ENCODE measurements at places on chromosomes 5 and 9.
A peak's percentile ranks its signal among the peaks of the same experiment; 100 is the strongest.

DNA sequence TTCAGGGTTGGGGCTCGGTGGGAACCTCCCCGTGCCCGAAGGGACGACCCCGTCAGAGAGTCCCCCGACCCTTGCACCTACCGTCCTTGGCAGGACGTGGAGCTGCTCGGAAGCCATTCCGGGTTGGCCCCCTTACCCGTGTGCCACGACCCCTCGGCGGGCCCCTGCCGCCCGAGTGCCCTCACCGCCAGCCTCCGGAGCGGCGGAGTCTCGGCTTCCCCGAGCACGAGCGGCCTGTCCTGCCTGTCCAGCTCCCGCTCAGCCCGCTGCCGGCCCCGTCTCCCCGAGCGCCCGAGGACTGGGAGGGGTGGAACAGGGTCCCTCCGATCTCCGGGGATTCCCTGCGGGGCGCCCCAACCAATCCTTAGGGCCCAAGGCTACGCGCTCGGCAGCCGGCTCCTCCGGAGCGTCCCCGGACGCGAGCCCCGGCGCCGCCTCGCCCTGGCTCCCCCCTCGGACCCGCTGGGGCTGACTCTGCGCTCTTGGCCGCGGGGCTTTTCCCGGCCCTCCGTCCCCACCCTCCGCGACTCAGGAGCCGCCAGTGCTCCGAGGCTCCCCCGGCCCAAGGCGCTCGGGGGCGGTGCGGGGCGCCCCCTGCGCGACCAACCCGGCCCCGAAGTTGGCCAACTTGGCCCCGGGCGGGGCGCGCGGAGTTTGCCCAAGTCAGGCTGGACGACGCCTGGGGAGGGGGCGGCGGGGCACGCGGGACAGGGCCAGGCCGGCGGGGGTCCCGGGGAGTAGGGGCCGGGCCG is 654 bp downstream of the ADAMTS2 start:
- peak; percentile 25 for DNase-seq

DNA sequence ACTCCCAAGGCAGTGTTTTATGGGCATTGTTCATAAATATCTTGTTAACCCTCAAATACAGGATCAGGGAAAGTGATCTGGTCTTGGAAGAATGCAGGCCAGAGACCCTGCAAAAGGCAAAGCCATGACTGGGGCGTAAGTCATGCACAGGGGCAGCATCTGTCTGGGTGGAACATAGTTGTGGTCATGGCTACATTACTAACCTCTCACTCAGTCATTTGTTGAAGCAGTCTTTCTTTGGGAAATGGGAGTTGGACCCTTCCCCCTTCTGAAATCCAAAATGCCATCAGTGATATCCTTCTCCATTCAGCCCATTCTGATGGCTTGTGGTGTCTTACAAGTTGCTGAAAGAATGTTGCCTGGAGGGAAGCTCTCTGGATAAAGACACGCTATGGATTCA is 68.1 kb downstream of the GDNF start:
- DNase-seq, result no peak

DNA sequence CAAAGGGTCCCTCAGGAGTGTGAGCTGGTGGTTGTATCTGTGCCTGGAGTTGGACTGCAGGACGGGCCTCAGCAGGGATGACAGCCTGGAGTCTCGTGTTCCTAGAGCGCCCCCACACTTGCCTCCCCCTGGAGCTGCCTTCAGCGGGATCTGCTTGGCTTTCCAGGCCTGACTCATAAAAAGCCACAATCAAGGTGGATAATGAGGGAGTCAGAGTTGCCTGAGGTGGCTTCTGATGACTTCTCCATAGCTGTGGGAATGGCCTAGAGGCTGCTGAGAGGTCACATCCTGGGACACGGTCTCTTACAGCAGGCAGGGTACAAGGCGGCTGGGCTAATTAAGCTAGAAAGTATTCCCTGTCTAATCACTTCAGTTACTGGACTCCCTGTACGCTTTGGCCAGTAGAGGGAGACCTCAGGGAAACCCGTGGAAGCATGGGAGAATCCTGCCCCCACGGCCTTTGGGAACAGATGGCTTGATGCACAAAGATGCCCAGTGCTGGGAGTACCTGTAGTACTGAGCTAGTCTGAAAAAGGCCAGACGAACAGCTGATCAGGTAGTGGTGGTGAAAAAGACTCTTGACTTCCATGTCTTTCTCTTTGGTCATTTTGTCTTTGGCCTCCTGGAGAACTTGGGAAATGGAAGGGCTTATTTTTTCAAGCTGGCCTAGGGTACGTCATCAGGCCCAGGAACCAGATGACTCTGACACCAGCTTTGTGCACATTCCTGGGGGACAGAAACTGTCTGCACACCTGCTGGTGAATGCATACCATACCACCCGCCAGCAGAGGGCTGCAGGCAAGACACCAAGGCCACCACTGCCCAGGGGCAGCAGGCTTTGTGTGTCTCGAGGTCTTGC is 16.1 kb upstream of the FRRS1L start:
- DNase-seq, result peak; percentile 40

- no peak for DNase-seq
These were observed 414.3 kb upstream of the PAPPA start for GRCh38 chr9:115739096-115739875.

- peak; percentile 80 for DNase-seq
These were observed 243.6 kb downstream of the AUH start for GRCh38 chr9:91117959-91118703.

GRCh38 chr5:113050721-113051382 is 74.3 kb downstream of the DCP2 start:
- DNase-seq, result no peak

DNA sequence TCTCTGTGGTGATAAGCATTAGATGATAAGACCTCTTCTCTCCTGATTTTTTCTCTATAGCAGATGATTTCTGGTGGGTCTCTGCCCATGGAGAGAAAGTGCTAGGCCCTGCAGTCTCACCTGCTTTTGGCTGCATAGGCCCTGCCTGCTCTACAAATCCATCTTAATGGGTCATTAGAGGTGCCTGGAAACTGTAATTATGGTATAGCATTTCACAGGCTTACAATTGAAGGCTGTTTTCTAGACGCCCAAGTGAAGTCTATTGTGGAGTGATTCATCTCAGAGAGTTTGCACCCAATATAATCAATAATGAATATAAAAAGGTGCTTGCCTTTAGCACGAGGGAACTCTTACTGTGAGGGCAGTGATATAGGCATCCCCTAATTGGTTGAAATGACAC is 33.8 kb downstream of the NEUROG1 start:
- no peak for DNase-seq

GRCh38 chr5:134964359-134965270 is 3.1 kb upstream of the CATSPER3 start:
- no peak for DNase-seq

GRCh38 chr5:115940080-115940810 is 22.0 kb upstream of the LVRN start:
- no peak for DNase-seq

- no peak for DNase-seq
These were observed 5.0 kb upstream of the QRFP start for GRCh38 chr9:130901498-130902203.

GRCh38 chr5:177006265-177006972 is at the start of gene UIMC1:
TSS of gene UIMC1 (minus strand) at chr5:177006779. CDS start at chr5:176982615, 24,164 bp downstream.
- peak; percentile 95 for DNase-seq

DNA sequence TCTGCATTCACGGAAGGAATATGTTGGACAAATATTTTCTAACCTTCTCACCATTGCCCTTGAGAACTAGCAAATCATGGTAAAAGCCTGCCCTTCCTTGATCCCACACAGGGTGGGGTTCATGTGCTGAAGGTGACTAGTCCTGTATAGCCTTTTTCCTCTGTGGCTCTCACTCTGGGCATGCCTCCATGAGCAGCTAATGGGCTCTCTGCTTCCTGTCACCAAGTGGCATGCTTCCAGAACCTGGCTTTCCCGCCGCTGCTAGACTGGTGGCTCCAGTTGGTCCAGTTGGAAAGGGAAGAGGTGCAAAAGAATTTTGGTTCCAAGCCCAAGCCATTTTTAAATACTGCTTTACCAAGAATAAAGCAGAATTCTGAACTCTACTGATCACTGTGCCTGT is 35.5 kb downstream of the FBXO10 start:
- DNase-seq, result no peak

GRCh38 chr9:33230756-33231622 is 9.0 kb upstream of the SPINK4 start:
- DNase-seq, result no peak

DNA sequence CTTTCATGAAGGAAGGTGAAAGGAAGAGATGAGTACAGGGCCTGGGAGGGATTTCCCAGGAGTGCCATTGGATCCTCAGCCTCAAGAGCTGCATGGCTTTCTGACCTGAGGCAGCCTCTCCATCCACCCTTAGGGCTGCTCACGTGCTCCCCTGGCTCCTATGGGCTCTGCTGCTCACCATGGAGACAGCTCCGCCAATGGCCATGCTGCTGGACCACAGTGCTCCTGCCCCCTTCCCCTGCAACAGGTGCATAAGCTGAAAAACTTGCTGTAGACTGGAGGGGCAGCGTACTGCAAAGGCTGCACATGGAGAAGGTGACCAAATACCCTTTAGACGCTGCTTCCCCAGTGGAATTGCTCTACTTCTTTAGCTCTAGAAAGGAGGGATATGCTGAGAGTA is 112.7 kb upstream of the PANK3 start:
- DNase-seq, result no peak

- no peak for DNase-seq
These were observed 568.0 kb upstream of the KLF4 start for GRCh38 chr9:108057421-108058134.

- no peak for DNase-seq
These were observed 82.0 kb upstream of the ORM1 start for GRCh38 chr9:114240647-114241558.

- peak; percentile 65 for DNase-seq
These were observed 89.9 kb upstream of the GNAQ start for GRCh38 chr9:78121488-78121887.

DNA sequence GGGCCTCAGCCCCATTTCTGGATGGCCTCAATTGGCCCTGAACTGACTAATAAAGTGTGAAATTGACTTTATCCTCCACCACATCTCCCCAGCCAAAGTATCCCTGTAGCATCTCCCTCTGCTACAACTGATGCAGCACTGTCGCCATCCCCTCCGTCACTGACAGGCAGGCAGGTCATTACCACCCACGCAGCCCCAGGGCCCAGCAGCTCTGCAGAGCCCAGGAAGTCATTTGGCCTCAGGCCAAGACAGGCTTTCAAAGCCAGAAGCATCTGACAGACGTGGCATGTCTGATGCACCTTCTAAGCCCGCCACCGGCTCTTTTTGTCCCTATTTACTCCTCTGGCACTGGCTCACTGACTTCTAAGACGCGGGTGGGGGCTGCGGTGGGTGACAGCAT is 65.3 kb downstream of the ARHGEF37 start:
- no peak for DNase-seq

DNA sequence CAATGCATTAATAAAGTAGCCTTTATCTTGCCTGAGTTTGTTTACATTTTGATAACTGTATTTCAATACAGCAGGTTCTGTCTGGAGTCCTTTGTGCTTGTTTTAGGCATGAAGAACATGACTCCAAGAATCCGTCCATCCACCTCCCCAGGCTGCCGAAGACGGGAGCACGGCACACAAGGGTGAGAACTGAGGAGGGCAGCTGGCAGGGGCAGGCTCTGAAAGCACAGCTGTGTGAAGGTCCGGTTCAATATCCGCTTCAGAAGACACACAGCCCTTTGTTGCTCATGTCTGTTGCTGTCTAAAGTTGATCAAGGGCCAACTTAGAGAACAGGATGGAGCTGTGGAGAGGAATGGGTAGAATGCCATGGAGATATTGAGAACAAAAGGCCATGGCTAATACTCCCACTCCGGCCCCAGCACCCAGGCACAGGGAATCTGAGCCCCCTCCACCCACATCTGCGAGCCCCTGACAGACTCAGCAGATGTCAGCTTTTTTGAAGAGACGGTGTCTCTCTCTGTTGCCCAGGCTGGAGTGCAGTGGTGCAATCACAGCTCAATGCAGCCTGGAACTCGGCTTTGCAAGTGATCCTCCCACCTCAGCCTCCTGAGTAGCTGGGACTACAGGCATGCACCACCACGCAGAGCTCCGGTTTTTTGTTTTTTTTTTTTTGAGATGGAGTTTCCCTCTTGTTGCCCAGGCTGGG is 58.5 kb upstream of the GNE start:
- DNase-seq, result no peak

DNA sequence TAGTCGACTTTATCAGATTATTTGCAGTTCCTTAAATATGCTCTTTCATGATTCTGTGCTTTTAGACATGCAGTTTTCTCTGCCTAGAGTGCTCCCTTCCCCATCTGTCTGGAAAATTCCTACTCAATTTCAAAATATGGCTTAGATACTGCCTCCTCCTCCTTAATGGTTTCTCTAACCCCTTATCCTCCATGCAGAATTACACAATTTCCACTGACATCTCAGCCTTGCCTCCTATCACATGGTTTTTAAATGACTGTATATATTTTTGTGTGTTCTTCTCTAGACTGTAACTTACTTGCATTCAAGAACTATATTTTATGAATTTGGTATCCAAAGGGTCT is 85.2 kb downstream of the SLC44A1 start:
- DNase-seq, result no peak

DNA sequence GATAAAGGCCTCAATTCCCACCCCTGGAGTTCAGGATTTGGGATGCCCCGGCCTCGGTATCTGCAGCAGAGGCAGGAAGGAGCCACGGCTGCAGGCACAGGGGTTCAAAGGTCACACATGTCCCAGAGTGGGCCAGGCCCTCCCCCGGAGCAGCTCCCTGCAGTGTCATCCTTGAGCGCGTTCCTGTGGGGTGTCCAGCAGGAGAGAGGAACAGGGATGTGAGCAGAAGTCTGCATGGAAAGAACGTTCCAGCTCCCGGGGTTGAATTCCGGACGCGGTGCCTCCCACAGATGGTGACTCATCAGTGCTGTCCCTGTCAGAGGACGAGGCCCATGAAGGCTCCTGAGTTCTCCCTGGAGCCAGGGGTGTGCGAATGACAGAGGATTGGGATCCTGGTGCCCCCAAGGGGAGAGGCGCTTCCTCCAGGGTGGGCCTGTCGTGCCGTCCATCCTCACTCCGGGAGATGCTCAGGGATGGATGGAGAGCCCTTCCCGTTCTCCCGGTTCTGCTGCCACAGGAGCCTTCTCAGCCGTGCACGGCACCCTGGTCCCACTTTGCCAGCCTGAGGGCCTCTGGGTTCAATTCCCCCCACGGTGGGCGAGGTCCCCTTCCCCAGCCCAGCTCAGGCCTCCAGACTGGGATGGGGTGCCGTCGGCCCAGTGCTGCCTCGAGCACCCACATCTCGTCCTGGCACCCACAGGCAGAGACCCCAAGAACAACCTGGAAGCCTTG is 3.1 kb downstream of the LCN1 start:
- peak; percentile 40 for DNase-seq

DNA sequence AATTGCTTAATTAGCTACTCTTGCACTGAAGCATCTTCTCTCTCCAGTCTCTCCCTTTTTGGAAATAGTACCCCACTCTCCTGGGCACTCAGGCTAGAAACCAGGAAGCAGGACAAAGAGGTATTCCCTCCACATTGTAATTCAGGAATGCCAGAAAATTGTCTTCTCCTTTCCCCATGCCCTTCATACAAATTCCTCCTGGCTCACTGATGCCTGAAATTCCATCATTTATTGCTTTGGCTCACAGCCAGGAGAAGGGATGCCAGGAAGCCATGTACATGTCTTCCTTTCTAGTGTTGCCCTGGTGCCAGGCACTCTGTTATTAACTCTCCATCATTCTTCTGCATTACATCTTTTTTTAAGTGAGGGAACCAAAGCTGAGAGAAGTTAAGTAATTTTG is 716.5 kb upstream of the C9orf72 start:
- DNase-seq, result no peak
